ENCODE measurements at places on chromosomes 2 and 18.

DNA sequence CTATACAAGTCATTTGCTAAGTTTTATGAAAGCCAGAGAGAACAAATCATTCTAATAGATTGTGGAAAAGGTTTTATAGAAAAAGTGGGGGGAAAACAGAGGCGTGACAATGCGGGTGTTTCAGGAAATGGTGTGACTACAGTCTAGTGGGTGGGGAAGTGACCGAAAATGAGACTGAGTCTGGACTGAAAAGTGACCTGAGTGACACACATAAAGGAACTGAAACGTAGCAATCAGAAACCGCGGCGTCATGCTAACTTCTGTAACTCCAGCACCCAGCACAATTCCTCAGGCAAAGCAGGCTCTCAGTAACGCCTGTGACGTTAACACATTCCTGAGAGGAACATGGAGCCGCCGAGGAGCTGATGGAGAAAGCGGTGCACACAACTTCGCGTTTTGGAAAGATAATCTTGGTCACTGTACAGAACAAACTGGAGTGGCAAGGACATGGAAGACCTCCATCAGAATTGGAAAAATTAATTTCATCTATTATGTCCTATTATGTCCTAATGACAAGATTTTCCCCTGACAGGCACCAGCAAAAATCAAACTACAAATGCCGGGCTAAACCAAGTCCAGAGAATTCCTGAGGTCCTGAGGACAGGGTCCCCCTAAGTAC, 1.4 kb upstream of the CD226 start:
- peak; percentile 49 for DNase-seq

GRCh38 chr18:12770469-12771219, 67.8 kb downstream of the PSMG2 start:
- DNase-seq: no peak

DNA sequence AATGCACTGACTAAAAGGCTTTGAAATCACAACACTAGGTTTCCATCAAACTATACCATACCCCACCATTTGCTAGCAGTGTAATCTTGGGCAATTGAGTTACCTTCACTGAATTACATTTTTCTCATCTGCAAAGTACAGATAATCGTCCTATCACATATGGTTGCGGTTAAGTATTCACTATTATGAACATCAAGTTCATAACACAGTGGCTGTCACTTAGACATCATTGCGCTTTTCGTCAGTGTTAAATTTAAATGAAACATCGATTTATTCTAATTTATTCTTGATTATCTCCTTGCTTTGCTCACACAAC, 505.9 kb downstream of the CPS1 start:
- no peak for DNase-seq

DNA sequence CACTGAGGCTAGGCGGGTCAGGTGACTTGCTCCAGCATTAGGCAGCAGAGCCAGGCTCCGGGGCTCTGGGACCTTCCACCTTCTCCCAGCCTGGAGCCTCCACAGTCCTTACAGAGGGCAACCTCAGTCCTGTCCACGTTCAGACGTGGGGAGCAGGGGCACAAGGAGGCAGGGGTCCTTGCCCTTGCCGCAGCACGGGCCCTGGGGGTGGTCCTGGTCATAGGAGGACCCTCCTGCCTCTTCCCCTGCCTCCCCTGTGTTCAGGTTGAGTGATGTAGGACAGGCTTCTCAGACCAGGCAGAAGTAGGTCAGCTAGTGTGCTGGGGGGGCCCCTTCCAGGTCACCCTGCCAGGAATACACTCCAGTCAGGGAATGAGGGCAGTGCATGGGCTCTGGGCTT, 5.4 kb upstream of the ARHGEF4 start:
- no peak for DNase-seq

- DNase-seq: no peak
Measured at GRCh38 chr18:11991021-11991795, 9.9 kb downstream of the IMPA2 start.

DNA sequence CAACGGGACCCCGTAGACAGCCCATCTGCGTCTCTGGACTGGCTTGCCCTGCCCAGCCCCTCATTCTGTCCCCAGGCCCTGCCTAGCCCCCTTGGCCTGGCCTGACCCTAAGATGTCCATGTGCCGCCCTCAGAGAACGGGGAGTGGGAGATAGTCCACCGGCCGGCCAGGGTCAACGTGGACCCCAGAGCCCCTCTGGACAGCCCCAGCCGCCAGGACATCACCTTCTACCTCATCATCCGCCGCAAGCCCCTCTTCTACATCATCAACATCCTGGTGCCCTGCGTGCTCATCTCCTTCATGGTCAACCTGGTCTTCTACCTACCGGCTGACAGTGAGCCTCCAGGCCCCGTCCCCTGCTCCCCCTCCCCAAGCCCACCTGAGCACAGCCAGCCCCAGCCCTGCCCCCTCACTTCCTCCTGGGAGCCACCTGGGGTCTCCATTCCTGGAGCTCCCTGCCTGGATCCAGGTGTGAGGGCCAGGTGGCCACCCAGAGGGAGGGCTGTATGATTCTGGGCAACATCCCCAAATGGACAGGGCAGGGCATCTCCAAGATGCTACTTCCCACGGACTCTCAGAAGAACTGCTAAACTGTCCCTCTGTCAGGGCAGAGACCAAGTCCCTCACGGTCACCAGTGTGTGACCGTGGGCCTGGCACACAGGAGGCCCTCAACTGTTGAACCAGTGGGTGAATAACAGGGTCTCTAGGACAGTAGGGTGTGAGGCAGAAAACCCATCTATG, 4.0 kb downstream of the CHRND start:
- no peak for DNase-seq

DNA sequence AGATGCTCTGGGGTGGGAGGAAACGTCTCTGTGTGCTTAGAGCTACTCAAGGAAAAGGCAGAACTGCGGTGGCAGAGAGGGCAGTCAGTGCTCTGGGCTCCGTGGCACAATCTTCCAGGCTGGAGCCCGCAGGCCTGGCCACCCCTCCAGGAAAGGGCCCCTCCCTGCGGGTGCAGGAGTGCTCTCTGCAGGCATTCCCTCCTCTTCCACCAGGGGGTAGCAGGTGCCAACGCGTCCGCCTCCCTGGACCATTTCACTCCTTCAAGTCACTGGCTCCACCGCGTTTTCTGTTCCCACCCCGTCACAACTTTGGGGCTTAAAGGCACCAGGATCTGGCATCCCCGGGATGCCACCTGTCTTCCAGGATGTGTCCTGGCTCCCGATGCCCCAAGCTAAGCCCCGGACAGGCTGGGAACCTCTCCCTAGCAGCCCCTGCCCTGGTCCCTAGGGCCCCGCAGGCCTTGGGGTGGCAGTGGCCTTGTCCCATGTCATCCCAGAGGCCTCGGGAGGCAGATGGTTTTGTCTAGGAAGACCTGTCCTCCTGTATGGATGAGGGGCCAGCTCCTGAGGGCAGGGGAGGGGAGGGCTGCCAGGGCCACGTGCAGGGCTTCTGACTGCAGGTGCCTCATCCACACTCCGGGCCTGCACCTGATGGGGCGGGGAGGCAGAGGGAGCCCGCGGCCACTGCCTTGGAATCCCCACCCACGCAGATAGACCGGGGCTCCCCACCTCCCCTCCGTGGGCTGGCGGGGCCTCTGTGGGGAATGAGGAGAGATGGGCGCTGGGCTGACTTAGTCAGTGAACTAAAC, 26.4 kb downstream of the KCNIP3 start:
- DNase-seq: no peak

DNA sequence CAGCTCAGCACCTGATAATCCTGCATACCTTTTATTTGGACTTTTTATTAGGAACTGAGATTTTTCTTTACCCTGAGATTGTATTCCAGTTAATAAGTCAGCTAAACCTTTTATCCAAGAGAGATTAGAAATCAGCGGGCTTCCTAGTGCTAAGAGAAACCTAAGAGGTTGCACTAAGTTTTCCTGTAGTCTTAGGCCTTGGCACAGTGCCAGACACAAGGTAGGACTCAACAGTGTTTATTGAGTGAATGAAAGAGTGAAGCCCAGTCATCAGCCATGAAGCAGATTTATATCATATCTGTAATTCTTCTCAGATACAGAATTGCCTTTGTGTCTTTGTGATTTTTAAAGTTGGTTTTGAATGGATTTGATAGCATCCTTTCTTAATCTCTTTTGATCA, 13.6 kb downstream of the OTX1 start:
- no peak for DNase-seq

GRCh38 chr18:12843420-12844350, 40.4 kb downstream of the PTPN2 start:
- no peak for DNase-seq

DNA sequence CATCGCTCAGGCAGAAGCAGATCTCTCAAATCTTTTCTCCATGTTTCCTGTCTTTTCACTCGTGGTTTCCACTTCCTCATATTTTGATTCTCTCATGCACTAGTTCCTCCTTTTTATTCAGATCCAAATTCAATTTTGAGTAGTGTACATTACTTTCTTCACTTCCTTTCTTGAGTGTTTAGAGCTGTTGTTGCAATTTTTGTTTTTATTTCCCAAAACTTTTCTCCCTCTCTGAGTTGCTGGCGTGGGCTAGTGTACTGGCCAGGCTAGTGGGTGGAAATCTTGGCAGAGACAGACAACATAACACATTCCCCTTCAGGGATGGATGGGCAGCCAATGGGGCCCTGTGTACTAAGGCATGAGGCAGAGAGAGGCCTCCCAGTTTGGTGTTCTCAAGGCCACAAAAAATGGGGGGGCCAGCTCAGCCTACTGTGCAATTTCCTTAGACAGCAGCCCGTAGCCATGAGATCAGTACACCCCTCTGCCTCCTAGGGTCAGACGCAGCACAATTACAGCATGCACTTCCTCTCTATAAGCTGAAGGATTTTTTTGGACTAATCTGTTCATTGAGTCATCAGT, 145.1 kb upstream of the PID1 start:
- no peak for DNase-seq

DNA sequence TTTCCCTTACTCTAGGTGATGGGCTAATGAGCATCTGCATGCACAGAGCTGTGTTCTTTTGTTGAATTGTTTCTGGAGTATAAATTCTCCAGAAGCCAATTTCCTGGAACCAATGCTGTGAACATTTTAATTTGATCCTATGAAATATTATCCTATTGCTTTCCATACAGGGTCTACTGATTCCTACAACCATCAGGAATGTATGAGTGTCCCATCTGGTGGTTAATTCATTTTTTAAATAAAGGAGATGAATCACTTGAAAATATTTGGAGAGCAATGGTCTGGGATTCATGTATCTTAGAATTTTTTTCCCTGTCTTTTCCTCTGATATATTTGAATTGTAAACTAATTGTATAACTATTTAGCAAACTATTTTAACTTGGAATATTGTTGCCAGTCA, 14.0 kb downstream of the KIF5C start:
- no peak for DNase-seq

GRCh38 chr2:235639428-235639773, 145.6 kb downstream of the AGAP1 start:
- DNase-seq: no peak

- no peak for DNase-seq
Measured at GRCh38 chr2:50691513-50691912, 340.4 kb downstream of the NRXN1 start.

GRCh38 chr2:15122915-15123314, 438.2 kb downstream of the NBAS start:
- DNase-seq: no peak

GRCh38 chr2:168169097-168169745, 78.2 kb downstream of the STK39 start:
- DNase-seq: no peak

GRCh38 chr2:120497261-120497977, 151.5 kb downstream of the INHBB start:
- DNase-seq: no peak

- no peak for DNase-seq
Measured at GRCh38 chr2:121836611-121837010, 81.2 kb downstream of the TSN start.

GRCh38 chr2:140465301-140465700, 1665.5 kb downstream of the LRP1B start:
- no peak for DNase-seq

DNA sequence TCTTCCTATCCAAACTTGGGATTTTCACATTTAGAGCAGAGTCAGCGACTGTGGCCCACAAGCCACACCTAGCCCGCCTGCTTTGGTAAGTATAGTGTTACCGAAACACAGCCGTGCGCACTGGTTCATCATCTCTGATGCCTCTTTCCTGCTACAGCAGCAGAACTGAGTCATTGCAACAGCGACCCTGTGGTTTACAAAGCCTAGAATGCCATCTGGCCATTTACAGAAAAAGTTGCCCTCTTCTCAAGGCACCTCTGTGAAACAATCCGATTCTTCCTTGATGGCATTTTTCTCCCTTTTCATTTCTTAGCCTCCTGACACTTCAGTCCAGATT, 10.7 kb upstream of the IAH1 start:
- no peak for DNase-seq

- DNase-seq: no peak
Measured at GRCh38 chr18:58682429-58683069, 11.3 kb downstream of the MALT1 start.

GRCh38 chr2:128438091-128438490, 119.4 kb upstream of the HS6ST1 start:
- DNase-seq: no peak

- no peak for DNase-seq
Measured at GRCh38 chr18:46096651-46097300, 1.3 kb downstream of the ATP5F1A start.

- DNase-seq: no peak
Measured at GRCh38 chr2:118980573-118980972, 38.6 kb downstream of the MARCO start.

DNA sequence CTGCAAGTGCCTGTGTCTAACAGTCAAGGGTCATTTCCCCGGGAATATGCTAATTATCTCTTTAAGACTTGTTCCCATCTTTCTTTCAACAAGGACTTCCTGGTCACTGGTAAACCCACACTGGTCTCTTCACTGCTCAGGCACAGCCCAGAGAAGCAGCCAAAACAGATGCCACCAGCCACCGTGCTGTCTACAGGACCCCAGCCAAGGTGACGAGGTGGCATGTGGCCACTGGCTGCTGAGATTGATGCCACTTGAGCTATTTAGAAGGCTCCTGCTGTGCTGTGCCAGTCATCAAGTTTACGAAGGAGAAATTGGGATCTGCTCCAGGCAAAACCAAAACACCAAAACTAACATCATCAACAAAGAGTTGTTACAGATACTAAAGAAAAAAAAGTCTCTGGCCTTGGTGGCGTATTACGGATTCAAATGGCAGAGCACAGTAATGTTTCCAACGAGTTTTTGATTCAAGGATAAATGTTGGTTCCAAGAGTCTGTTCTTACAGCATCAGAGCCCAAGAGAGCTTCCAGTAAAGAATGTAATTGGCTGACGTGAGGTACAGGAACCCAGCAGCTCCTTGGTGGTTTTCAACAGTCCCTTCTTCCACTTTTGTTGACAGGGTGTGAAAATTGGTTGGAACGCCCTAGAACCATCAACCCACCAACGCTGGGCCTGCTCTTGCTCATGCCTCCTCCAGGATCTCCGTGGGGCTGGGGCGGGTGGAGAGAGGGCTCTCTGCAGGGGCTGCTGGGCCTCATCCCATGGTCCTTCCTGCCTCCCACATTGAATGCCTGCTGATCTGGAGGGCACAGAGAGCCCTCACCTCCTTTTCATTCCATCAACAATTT, 63.7 kb upstream of the ZCCHC2 start:
- no peak for DNase-seq

All from activated CD4-positive, alpha-beta T cell treated with anti-CD3 and anti-CD28 coated beads, Interleukin-2, amount 10 ng/mL, durations not matched to agents 7 days and 5 days (primary cell).